ENCODE measurements at places on chromosomes 3 and 15.

GRCh38 chr15:58694641-58695398, 54.7 kb downstream of the ADAM10 start:
- no peak for DNase-seq

DNA sequence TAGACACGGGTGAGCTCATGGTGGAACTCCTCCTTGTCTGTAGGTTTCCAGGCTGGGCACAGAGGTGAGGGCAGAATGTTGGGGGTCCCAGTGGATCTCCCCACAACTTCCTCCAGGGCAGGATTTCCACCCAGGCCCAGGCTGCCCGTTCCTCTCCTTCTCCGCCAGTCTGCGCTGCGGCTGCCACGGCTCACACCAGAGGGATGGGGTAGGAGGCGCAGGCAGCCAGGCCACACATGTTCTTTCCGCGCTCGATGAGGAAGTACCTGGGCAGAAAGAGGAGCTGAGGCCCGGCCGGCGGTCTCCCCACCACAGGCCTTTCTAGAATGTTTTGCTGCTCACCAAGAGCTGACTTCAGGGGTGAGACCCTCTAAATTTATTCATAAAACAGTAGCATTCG, 22.9 kb downstream of the CTSH start:
- no peak for DNase-seq

- no peak for DNase-seq
Measured at GRCh38 chr15:42171122-42171521, 14.7 kb upstream of the PLA2G4F start.

- no peak for DNase-seq
Measured at GRCh38 chr15:76328106-76328696, 8.4 kb upstream of the ISL2 start.

DNA sequence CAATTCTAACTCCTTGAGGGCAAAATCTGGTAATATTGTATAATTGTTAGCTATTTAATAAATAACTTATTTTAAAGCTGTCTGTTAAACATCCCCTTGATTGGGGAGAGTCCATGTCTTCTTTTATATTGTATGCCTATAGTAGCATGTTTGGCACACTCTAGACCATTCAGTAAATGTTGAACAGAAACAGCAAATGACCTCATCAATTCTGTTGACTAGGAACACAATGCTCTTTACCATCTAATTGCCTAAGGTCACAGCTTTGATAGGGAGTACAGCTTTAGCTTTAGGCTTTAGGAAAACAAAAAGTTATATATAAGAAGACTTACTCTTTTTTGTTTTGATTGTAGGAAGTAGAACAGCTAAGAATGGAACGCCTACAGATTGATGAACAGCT, 27.0 kb downstream of the DNAJC19 start:
- no peak for DNase-seq

GRCh38 chr3:170350515-170351413, 6.8 kb upstream of the SKIL start:
- DNase-seq: no peak

DNA sequence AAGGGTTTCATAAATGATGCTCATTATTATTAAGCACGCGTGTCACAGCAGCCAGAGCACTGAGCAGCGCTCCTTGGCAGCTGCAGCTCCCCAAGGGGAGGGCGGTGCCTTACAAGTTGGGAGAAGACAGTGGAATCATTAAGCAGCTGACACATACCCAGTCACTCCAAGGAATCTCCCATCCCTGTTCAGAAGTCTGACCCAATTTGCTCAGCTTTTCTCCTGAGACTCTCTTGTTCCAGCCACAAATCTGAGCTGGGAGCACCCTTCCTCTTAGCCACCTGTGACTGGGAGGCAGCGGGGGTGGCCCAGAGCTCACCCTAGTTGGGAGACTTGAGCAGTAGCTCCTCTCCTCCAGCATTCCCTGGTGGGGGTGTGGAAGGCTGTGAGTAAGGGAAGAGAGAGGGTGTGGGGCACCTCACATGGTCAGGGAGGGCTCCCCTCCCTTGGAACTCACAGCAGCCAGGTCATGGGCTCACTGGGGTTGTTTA, 64.3 kb downstream of the DUT start:
- DNase-seq: no peak

DNA sequence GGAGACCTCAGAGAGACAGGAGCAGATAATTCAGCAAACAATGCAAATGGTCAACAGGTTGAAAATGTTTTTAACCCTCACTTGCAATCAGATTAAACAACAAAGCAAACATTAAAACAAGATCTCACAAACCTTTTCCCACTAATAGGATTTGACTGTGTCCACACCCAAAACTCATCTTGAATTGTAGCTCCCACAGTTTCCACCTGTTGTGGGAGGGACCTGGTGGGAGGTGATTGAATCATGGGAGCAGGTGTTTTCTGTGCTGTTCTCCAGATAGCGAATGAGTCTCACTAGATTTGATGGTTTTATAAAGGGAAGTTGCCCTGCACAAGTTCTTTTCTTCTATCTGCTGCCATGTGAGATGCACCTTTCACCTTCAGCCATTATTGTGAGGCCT, 1.3 kb upstream of the LYSMD4 start:
- no peak for DNase-seq

DNA sequence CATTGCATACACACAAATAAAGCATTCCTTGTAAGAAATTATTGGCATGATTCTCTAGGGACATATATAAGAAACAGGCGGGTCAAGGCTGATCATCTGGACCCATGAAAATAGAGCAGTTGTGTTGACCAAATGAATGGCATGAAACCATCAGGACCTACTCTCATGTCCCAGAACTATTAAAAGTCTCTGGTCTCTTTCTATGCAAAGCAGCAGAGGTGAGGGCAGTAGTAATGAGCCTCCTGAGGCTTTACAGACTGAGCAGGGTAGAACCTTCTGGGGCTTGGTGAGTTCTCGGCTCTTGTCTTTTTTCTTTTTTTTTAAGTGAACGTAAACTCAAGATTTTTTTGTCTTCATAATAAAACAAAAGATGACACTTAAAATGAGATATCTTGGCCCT, 9.3 kb downstream of the GLDN start:
- DNase-seq: no peak

- no peak for DNase-seq
Measured at GRCh38 chr3:27024493-27024892, 344.7 kb downstream of the NEK10 start.

GRCh38 chr3:50170689-50171088, 15.6 kb downstream of the SEMA3F start:
- peak; percentile 90 for DNase-seq

DNA sequence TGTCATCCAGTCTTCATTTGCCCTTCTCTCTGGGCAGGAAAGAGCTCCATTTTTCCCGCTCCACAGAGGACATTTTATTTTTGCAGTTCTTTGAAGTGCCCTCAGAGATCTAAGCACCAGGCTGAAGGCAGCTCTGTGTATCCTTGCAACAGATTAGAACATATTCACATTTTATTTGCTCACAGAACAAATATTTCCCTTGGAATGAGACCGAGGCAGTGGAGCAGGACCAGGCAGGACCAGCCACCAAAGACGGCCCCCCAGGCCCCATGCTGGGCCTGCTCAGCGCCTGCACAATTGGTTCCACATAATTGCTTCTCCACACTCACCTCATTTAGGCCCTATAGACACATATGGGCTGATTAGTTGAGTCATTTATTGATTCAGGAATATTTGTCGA, 15.7 kb upstream of the ETV5 start:
- DNase-seq: no peak

DNA sequence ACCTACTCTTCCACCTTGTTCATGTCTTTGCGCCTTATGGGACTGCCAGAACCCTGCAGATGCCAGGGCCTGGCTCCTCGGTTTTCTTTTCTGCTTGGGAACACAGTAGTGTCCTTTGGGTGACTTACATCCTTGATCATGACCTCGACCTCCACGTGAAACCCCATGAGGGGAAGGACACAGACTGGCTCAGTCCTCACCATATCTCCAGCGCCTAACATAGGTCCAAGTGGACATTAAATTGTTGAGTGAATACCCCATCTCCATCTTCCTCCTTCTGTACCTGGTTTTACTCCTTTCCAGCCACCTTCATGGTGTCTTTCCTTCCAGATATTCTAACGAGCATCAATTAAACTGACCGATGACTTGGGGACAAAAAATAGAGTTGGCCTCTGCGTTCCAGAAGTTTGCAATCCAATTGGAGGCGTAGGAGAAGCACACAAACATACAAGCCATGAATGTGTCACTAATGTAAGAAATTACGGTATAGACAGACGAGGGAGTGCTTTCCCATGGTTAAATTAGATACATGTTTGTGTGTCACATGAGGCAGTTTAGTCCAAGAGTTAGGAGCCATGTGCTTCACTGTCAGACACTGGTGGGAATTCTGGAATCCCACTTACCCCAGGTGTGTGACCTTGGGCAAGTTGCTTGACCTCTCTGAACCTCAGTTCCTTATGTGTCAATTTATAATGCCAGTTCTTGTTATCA, 907 bp upstream of the HERC1 start:
- no peak for DNase-seq

GRCh38 chr3:101009386-101009785, 16.2 kb upstream of the ABI3BP start:
- no peak for DNase-seq

GRCh38 chr15:38609097-38609738, 44.6 kb upstream of the RASGRP1 start:
- no peak for DNase-seq

- peak; percentile 14 for DNase-seq
Measured at GRCh38 chr3:62445275-62445674, 71.9 kb upstream of the FEZF2 start.

DNA sequence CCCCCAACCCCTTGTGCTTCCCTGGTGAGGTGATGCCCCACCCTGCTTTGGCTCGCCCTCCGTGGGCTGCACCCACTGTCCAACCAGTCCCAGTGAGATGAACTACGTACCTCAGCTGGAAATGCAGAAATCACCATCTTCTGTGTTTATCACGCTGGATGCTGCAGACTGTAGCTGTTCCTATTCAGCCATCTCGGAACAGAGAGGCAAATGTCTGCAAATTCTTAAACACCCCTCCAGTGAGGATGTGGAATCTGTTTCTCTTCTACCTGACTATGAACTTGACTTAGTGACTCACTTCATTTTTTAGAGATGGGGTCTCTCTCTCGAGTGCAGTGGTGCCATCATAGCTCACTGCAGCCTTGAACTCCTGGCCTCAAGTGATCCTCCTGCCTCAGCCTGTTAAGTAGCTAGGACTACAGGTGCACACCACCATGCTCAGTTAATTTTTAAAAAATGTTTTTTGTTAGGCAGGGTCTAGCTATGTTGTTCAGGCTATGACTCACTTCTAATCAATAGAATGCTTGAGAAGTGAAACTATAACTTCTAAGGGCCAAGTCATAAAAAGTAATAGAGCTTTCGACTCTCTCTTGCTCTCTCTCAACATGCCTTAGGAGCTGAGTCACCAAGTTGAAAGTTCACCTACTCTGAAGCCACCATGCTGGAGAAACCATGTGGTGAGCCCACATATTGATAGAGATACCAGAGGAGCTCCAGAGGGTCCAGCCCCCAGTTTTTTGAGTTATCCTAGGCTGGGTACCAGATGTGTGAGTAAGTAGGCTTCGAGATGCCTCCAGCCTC, 11.5 kb upstream of the PARP14 start:
- no peak for DNase-seq

GRCh38 chr3:66312039-66312438, 91.2 kb downstream of the SLC25A26 start:
- no peak for DNase-seq

DNA sequence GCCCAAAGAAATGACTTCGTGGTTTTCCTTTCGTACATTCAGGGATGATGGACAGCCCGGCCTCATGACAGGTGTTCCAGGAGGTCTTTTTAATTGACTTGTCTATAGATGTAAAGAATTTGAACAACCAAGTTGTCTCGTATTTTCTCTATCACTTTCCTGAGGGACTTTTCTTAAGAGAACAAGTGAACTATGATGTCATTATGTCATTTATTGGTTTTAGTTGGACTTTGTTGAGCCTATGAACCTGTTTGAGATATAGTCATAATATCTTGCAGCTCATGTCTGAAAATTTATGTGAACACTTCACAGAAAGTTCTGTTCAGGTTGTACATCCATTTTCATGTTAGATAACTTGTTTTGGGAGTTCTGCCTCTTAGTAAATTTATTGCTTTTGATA, 89.2 kb downstream of the RBMS3 start:
- DNase-seq: no peak

DNA sequence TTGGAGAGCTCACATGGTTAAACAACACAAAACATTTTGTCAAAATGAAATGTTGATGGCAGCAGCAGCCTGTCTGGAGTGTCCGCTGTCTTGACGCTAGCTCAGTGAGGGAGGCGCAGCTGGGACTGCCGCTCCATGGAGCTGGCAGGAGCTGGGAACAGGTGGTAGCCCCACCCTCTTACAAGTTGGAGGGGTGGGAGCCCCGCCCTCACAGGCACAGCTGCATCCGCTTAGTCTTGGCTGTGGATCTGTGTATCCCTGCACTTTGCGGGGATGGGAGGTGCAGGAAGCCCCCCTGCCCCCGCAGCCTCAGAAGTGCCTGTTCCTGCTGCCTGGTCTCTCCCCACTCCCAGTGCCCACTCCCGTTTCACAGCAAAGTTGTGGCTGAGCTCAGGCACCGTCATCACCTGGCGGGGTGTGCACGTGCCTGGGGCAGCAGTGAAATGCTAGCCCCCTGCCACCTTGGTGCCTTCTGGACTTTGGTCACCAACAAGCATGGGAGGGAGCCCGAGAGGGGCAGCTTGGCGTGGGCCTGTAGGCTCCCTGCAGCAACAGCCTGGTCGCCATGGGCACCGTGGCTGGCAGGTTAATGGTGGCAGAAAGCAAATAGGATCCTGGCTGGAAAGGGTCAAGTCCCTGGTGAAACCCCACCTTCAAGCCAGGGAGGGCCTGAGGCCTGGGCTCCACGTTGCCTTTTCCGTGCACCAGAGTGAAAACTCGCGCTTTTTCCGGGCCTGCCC, 53.8 kb upstream of the CADM2 start:
- no peak for DNase-seq

GRCh38 chr15:96209285-96209735, 121.2 kb upstream of the NR2F2 start:
- DNase-seq: no peak

DNA sequence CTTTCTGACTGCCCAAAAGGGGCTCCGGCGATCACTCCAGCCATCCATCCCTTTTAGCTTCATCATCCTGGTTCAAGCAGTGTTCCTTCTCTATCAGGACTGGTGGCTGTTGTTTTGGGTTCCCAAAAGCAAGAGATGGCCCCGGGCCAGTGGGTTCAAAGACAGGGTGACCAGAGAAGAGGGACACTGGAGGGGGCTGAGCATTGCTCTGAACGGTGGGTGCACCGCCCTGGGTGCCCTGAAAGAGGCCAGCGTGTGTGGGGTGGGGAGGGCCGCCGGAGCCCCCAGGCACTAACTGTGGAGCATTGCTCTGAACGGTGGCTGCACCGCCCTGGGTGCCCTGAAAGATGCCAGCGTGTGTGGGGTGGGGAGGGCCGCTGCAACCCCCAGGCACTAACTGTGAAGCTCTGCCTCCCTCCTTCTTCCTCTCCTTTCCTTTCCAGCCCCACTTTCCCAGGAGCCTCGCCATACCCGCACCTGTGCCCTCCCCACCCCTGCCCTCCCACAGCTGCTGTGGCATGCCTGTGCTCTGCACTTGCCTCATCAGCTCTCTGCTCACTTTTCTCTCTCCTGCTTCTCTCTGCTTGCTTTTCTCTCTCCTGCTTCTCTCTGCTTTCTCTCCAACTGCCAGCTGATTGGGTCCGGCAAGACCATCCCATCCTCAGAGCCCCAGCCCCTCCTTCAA, 37.4 kb upstream of the OR4F6 start:
- DNase-seq: no peak

All from endothelial cell of umbilical vein (primary cell).